ENCODE measurements at places on chromosomes 12 and 14. TPM values are rescaled to one million over a fixed set of nuclear protein-coding genes. Genes with fewer than 3 reads are reported as not detected.

- H3K27ac ChIP-seq = no peak overlapping the region
- no peaks in the 10 kb centered on the region for H3K36me3 ChIP-seq
- H3K4me3 ChIP-seq = no peak overlapping the region
- no peaks in the 10 kb centered on the region for H3K4me1 ChIP-seq
Measured at GRCh38 chr12:115079760-115080159, 395.8 kb upstream of the TBX3 start.

DNA sequence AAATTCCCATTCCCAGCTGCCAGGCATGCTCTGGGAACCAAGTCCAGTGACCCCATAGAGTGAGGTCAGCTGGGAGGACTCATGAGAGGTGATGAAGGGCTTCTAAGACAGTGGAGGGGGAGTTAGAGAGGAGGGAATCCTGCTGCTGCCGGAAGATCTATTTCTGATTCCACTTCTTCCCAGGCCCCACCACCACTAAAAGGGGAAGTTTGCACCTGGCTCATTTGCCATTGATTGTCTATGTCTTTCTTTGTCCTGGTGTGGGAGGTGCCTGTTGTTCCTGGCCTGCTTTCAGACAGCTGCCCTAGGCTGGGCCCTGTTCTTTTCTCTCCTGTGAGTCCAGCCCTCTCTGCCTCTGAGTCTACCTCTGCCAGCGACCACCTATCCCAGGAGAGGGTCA is 3.0 kb upstream of the KRT6A start:
- H3K27me3 ChIP-seq = no peaks in the 10 kb centered on the region
- H3K36me3 ChIP-seq = no peaks in the 10 kb centered on the region
- no peak overlapping the region for H3K27ac ChIP-seq
- DNase-seq = no peak

The KRT6C gene
- polyA plus RNA-seq = not detected

DNA sequence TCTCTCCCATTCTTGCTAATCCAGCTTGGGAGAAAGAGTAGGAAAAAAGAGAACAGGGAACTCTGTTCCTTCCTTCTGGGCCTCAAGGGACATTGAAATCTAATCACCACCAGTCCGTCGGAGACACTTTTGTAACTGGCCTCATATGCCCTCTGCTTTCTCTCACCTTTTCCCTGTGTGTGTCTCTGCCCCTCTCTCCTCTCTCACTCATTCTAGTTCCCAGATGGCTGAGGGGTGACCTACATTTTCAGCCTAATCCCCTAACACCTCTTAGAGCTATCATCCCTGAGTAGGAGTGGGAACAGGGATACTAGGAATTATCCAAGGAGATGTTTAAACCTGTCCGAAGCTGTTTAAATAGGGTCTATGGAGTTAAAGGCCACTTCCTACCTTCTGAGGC is 8.9 kb upstream of the PCK2 start:
- no peak for DNase-seq
- peaks cover 9% of the 10 kb centered on the region for H3K4me1 ChIP-seq
- no peaks in the 10 kb centered on the region for H3K36me3 ChIP-seq

The TULP3 gene
- 8.2 TPM for polyA plus RNA-seq

- peaks cover 14% of the 10 kb centered on the region for H3K4me1 ChIP-seq
- H3K27ac ChIP-seq = no peak overlapping the region
- no peak for DNase-seq
- H3K27me3 ChIP-seq = no peaks in the 10 kb centered on the region
- no peak overlapping the region for H3K4me3 ChIP-seq
- no peaks in the 10 kb centered on the region for H3K36me3 ChIP-seq
Measured at GRCh38 chr12:93125126-93125525, 196.0 kb upstream of the EEA1 start.

The TGFB3 gene
- polyA plus RNA-seq = 0.50 TPM

The CABP1 gene
- not detected for polyA plus RNA-seq

The TAS2R50 gene
- not detected for polyA plus RNA-seq

DNA sequence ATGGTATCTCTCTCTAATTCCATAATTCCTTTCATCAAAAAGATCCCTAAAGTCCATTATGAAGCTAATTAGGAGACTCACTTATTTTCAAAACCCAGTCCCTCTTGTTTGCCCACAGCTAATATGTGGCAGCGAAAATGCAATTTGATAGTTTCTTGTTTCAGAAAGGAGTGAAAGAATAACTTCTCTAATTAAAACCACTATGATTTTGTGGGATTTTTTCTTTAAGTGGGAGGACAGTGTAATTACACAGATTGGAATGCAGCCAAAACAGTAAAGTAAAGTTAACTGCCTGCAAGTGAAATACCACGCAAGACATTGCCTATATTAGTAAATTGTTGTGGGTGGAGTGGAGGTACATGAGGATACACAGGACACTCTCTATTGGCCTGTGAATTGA is 50.0 kb downstream of the PTPRO start:
- DNase-seq = no peak
- H3K4me1 ChIP-seq = no peaks in the 10 kb centered on the region
- no peak overlapping the region for H3K4me3 ChIP-seq
- no peaks in the 10 kb centered on the region for H3K36me3 ChIP-seq
- H3K27ac ChIP-seq = no peak overlapping the region
- H3K27me3 ChIP-seq = no peaks in the 10 kb centered on the region

DNA sequence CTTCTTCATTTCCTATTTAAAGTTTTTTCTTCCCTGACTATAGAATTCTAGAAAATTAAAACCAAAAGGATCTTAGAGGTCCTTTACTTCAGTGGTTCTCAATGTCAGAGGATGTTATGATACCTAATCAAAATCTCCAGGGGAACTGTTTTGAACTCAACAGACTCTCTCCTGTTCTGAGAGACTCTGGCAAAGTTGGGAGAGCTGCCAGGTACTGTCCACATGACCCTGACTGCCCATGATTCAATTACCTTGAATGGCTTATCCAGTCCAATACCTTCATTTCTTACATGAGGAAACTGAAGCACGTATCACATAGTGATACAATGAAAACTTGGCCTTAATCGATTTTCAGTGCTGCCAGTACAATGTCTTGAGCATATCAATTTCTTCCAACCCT is 16.6 kb downstream of the ALKBH1 start:
- peaks cover 2% of the 10 kb centered on the region for H3K36me3 ChIP-seq
- no peak for DNase-seq
- H3K27ac ChIP-seq = no peak overlapping the region
- H3K4me3 ChIP-seq = no peak overlapping the region
- no peaks in the 10 kb centered on the region for H3K27me3 ChIP-seq
- H3K4me1 ChIP-seq = no peaks in the 10 kb centered on the region

DNA sequence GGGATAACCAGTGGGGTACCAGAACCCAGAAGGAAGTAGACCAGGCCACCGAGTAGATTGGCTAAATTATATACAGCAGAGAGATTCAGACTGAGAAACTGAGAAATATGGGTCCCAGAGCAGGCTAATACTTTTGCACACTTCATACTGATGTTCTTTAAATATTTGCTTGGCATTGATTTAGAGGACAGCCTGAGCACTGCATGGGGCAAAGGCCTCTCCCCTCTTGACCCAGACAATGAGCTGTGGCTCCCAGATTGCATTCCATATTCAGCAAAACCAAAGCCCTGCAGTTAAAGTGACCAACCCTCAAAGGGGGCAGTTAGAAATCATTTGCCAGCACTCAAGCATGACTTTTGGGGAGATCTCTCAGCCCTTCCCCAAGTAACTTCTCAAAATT is 279.2 kb downstream of the SUDS3 start:
- no peaks in the 10 kb centered on the region for H3K27me3 ChIP-seq
- H3K36me3 ChIP-seq = no peaks in the 10 kb centered on the region
- no peaks in the 10 kb centered on the region for H3K4me1 ChIP-seq
- H3K4me3 ChIP-seq = no peak overlapping the region
- no peak overlapping the region for H3K27ac ChIP-seq
- no peak for DNase-seq

DNA sequence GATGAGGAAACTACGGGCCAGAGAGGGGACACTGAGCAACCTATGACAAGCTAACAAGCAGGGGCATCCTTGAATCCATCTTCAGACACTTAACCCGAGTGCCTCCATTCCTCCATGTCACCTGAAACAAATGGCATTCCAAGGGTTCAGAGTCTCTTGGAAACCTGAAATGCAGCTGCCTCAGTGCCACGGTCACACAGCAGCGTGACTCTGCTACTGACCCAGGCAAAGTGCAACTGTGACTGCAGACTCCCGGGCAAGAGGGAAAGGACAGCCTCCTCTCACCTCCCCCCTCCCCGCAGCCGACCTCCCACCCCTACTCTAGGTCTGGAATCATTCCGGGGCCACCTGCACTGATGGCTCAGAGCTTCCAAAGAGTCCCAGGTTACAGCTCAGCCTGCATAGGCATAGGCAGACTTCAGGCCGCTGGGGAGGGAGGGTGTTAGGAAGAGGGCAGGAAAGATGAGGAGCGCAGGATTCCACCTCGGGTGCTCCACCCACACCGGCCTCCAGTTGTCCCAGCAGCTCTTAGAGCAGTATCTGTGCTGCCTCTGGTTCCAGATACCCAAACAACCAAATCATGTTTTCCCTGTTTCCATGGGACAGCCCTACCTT is 53.2 kb downstream of the KCNK10 start:
- H3K36me3 ChIP-seq = no peaks in the 10 kb centered on the region
- H3K27ac ChIP-seq = no peak overlapping the region
- no peak overlapping the region for H3K4me3 ChIP-seq
- H3K4me1 ChIP-seq = no peaks in the 10 kb centered on the region

The ZFHX2 gene
- polyA plus RNA-seq = 1.2 TPM

The PPM1H gene
- polyA plus RNA-seq = 0.27 TPM
